ENCODE measurements at places on chromosomes 12 and 14. TPM values are rescaled to one million over a fixed set of nuclear protein-coding genes. Genes with fewer than 3 reads are reported as not detected.

DNA sequence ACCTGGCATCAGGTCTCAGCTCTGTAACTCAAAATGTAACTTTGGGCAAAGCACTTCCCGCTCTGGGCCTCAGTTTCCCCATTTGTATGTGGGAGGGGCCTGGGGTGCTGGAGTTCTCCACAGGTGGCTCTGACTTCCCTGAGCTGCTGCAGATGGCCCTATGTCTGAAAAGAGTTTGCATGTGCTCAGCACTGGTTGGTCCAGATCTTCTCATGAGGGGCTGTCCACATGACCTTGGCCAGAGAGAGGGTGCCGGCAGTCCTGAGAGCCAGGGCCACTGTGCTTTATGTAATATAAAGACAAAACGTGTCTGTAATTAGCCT, 7.2 kb upstream of the CACNA2D4 start:
- no peak for DNase-seq

DNA sequence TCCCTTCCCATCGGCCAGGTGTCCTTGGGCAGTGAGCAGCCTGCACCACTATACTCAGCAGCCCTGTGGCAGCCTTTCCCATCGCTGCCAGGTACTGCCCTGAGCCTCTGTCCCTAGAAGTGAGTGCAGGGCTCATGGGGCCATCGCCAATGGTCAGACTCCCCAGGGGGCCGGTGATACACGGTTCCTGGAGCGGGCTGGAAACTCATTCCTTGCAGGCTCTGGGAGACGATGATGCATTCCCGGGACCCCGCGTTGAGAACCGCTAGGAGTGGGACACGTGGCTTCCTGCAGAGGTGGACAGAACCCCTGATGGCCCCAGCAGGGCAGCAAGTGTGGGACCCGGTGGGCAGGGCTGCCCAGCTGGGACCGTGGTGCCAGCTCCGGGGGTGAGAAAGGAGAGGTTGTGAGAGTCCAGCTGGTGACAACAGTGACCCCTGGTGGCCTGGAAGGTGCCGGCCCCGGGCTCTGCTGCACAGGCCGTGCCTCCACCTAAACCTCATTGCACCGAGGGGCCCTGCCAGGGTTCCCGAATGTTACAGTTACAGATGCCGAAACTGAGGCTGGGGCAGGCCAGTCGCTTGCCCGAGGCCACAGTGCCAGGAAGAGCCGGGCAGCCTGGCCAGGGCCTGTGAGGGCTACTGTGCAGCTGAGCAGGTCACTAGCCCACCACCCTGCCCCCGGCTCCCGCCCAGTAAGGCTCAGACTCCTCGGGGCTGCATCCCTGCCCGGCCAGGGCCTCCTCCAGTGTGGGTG, 33.8 kb downstream of the FBRSL1 start:
- DNase-seq = no peak

DNA sequence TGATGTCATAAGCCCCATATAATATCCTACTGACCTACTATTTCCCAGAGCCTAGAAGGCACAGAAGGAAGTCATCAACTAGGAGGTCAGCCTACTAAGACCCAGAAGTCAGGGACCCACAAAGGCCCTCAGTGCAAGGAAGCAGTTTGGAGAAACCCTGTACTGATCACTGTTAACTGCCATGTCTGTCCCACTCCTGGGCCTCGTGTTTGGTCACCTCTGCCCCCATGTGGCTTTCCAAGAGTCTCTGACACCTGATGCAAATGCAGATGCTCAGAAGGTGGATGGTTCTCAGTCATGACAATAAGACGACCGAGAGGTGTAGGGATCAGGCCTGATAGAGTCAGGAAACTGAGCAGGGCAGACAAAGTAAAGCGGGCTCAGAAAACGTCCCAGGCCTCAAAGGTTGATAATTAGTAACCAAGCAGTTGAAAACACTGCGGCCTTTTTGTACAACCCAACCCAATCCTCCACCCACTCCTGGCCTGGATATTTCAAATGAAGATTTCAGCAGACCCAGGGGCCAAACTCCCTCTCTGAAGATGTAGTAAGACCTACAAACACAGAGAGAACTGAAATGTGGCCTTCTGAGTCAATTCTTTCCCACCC, 23.4 kb downstream of the PRKAB1 start:
- DNase-seq = no peak

DNA sequence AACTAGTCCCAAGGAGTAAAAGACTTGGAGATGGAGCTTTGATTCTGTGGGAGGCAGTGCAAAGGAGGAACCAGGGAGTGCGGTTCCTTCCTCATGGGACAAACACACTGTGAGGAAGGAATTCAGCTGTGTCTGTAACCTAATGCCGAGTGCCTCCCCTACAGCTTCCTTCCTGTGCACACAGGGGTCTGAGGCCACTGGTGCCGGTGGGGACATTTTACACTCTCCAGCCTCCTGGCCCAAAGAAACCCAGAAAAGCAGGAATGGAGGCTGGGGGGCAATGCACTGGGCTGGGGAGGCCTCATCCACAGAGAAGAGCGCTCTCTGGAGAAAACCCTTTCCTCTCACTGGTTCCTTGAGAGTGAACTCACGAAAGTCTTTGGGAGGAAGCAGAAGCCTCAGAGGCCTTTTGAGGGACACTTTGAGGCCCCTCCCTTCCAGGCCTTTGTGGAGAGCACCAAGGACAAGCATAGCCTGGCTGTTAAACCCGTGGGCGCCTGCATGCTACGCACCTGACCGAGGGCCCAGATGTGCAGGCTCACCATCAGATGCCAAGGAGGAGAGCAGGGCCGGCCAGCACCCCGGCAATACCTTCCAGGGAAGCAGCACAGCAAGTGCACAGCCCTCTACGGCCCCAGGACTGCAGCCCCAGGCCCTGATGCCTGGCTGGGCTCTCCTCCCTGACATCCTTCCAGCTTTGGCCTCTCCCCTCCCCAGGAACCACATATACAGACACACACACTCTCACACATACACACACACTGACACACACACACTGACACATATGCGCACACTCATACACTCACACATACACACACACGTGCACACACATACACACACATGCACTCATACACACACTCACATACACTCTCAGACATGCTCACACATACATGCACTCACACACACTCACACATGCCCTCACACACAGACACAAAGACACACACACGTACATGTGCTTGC, 52.0 kb downstream of the NFKBIA start:
- no peak for DNase-seq

DNA sequence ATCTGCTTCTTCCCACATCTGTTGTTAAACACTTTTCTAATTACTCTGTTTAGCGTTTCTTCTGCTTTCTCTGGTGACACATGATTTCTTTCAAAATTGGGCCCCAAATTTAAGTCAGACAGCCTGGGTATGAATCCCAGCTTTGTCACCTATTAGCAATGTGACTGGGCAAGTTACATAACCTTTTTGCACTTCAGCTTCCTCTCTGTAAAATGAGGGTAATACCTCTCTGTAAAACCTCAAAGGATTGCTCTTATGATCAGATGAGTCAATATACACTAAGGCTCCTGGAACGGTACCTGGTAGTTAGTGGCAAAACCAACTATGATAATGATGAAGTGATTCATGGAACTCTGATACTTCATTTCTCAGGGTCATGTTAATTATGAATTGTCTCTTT, 33.0 kb downstream of the E2F7 start:
- peak; percentile 89 for DNase-seq

- no peak for DNase-seq
These were observed 39.8 kb upstream of the CMKLR1 start for GRCh38 chr12:108378926-108379325.

GRCh38 chr12:64404470-64405256, 471 bp downstream of the XPOT start:
- peak; percentile 91 for DNase-seq

DNA sequence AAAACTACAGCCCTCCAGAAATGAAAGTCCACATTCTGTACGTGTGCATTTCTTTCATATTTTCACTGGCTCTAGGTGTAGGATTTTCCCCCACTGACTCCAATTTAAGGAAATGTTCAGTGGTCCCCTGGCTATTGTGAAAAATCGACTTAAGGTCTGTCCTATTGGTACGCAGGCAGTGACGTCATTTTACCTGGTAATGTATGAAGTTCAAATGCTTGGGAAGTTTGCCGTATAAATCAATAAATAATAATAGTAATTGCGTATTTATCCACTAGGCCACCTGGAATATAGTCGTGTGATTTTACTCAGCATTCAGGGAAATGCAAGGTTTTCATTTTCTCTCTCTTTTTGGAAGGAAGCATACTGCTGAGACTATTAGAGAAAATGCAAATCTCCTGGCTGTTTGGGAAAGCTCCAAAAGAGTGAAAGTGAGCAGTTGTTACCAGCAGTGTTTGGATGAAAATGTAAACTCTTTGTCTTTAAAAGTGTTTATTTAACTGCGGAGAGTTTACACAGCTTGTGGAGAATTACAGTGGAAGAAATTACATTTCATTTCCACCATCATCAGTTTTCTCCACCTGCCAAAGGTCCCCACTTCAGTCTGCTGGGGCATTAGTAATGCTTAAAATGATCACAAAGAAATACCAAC, 107.0 kb downstream of the EXOC5 start:
- no peak for DNase-seq

DNA sequence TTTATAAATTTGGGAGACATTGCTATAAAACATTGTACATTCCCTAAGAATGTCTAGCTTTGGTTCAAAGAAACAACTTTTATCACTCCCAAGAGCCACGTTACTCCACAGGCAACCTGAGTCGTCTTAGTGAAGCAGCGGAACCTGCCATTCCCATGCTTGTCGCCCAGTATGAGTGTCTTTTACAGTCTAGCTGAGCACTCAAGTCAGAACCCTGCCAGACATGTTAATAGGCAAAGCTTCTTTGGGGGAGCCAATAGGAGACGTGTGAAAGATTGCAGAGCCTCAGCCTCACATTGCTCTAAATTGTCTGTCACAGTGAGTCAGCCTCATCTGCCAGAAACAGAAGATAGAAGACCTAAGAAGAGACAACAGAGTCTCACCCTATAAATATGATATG, 541.6 kb upstream of the FLRT2 start:
- no peak for DNase-seq

- DNase-seq = no peak
These were observed 680.7 kb downstream of the GALC start for GRCh38 chr14:87312169-87312893.

DNA sequence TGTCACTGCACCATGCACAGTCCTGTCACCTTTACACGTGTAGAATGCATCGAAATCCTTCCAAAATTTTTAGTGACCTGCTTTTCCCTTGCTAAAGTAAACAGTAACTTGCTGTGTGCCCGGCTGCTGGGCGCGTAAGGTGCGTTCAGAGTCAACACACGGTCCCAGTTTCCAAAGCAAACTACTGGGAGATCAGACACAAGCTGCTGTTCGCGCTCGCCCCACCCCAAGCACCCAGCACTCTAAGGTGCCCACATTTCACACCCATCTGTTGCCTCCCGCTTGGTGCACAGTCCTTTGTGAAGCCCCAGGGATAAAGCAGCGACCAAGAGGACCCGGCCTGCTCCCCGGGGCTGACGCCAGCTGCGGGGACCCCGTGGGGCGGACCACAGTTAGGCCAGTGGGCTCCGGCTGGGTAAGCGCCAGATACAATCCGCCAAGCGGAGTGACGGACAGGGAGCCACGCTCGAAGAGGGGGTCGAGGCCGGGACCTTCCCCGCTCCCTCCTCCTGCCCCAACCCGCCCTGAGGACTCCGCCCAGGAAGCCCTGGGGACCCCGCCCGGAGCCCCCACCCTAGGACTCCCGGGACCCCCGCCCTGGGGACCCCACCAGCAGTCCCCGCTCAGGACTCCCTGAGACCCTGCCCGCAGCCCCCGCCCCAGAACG, 633 bp downstream of the STX2 start:
- DNase-seq = no peak

- DNase-seq = no peak
These were observed 706.9 kb upstream of the TMEM132C start for GRCh38 chr12:127560041-127560478.

DNA sequence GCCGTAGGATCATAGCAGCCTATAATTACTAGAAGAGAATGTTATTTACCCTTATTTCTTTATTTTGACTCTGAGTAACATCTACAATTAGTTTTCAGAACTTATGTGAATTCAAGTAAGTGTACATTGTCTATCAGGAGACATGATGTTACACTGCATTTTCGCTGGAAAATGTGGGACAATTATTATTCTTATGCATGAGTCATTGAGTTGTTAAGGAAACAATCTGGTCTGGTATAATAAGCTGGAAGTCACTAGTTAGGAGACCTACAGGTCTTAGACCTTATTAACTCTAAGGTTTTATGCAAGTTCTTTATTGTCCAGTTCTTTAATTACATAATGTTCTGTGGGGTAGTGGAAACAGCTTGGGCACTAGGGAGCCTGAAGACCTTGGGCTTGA, 5.8 kb downstream of the KTN1 start:
- peak; percentile 51 for DNase-seq

- no peak for DNase-seq
These were observed 3.7 kb upstream of the BEGAIN start for GRCh38 chr14:100590726-100591452.

DNA sequence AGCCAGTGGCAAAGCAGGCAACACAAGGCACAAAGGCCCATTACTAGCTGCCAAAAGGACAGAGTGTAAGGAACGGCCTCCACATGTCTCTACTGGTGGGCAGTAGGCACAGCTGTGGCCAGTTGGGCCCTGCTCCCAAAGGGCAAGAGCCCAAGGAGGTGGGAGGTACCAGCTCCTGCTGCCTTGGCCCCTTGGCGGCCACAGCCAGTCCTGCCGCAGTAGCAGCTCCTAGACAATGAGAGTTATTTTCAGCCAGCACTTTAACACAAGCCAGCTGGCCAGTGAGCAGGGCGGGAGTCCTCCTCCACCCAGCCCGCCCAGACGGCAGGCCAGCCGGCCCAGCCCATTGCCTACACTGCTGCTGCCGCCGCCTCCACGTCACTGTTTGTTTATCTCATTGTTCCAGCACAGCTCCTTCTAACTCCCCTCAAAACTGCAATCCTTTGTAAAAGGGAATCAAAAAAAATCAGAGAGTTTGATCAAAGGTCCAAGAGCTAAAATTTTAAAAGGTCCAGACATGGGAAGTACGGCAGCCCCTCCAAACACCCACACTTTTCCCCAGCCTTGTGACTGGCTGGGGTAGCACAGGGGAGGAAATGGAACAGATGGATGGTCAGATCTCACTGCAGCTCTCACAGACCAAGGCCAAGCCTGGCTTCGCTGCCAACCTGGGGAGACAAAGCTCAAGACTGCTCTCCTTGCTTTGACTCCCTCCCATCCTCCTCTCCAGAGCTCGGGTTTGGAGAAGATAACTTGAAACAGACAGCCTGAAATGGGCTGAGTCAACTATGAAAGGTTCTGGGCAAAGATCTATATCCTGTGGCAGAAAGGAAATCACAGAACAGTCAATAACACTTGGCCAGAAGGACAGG, 33.5 kb downstream of the FMNL3 start:
- peak; percentile 97 for DNase-seq

- DNase-seq = no peak
These were observed 487.6 kb upstream of the FLRT2 start for GRCh38 chr14:85042301-85042700.

- peak; percentile 94 for DNase-seq
These were observed 9.1 kb upstream of the NEMF start for GRCh38 chr14:49861699-49862088.

SDR9C7 gene
- not detected for total RNA-seq

TMEM229B gene
- total RNA-seq = 0.77 TPM

TBX5 gene
- 16.8 TPM for total RNA-seq

NFKBIA gene
- 67.9 TPM for total RNA-seq

ASPG gene
- total RNA-seq = not detected

All from fibroblast of lung (primary cell).